ENCODE measurements at places on chromosomes 6 and 20.

- DNase-seq, result no peak
These were observed 38.5 kb upstream of the SGK1 start for GRCh38 chr6:134356405-134356804.

DNA sequence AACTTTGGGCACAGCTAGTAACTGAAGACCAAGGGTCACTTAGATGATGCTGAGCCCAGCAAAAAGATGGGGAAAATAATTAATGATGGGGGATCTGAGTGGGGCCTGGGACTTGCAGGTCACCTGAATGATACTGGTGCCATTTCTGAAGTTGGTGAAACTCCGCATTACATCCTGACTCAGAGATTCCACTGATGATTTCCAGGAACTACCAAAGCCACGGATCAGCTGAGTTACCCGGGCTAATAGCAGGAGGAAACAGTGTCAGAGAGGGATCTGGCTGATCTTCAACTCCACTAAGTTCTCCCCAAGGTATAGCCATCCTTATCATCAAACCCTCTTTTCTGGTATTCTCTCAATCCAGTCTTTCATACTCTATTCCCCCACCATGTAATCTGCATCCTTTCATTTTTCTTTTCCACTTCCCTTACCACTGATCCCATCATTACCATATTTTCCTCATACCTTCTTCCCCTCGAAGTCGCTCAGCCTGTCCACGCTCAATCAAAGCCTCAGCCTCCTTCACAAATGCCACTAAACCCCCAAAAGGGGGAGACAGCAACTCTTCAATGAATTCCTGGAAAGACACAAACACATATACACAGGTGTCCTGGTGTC is 20.2 kb downstream of the VPS52 start:
- DNase-seq, result no peak

- DNase-seq, result no peak
These were observed 1.6 kb downstream of the CDH22 start for GRCh38 chr20:46306743-46307138.

DNA sequence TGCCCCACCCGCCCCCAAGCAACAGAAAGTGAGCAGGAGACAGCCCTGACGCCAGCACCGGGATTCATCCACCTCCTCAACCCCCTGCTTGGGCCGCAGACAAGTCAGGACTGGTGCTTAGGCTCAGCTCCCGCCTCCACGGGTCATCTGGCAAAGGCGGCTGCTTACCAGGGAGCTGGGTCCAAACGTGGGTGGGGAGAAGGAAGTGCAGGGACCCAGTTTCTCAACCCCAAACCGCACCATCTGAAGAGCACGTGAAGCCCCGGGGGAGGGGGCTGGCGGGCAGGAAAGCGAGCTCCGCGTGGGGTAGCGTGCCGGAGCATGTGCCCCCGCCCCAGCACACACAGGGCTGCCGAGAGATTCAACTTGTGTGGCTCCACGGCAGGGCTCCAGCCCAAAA is 87.2 kb downstream of the BMP7 start:
- DNase-seq, result no peak

GRCh38 chr6:159127701-159128100 is 41.5 kb upstream of the FNDC1 start:
- no peak for DNase-seq

GRCh38 chr6:156776470-156776839 is 723 bp upstream of the ARID1B start:
- no peak for DNase-seq

DNA sequence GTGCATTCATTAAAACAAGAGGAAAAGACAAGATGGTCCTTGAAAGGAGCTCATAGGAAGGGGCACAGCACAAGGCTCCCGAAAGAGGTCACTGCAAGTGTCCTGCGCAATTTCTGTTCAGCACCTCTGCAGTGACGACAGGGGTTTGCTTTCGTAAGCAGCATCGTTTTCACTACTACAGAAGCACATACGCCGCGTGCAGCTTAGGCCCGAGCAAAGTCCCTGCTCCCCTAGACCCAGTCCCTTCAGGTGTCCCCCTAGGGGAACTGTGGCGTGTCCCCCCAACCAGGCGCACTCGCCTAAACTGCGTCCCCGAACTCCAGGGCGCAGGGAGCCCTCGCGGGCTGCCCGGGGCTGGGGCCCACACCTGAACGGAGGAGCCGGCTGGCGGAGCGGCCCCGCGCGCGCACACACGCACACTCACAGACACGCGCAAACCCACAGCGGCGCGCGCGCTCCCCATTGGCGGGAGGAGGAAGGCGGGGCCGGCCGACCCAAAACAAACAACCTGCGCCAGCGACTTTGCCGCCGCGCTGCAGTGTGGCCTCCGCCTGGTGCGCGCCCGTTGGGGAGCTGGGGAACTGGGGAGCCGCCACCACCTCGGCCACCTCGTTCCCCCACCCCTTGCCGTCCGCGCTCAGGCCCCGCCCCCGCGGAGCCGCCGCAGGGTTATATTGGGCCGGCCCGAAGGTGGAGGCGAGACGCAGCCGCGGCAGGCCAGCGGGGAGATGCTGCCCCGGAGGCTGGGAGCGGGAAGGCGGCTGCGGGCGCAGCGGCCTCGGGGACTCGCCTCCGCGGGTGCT is at the start of gene FOXQ1:
Gene FOXQ1 (plus strand): TSS at position 699 of the 803 bp plus-strand sequence. CDS start 607 bp downstream, outside the sequence.
- DNase-seq, result no peak

GRCh38 chr20:60001108-60001507 is 42.9 kb downstream of the CDH26 start:
- DNase-seq, result no peak

- no peak for DNase-seq
These were observed 52.7 kb downstream of the RPP21 start for GRCh38 chr6:30397697-30398096.

GRCh38 chr6:52534966-52535390 is 41.9 kb downstream of the TRAM2 start:
- DNase-seq, result no peak

DNA sequence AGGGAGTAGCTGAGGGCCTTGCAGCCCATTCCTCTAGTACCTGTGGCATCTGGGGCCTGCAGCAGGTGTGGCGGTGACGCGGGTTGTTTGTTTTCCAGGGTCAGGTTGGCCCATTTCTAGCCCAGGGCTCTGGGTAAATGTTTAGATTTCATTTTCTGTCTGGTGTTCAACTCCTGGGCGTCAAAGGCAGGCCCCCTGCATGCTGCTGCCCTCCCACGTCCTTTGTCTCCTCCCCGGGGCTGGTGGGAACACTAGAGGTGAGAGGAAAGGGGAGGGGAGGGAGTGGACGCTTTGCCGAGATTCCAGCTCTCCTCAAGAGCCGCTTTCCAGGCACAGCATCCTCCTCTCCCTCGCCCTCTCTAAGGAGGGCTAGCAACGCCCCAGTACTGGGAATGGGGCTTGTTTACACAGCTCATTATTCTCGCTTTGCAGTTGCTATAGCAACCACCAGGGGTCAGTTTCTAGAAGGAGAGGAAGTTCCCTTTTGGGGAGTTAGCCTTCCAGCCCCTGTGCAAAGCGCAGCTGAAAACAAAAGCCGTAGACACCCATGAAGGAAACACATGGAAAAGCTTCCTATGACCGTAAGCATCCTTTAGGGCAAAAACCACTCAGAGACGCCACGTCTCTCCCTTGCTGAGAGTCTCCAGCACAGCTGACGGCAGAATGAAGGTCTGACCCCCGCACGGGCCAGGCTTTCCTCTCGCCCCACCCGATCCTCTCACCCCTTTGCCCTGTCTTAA is 170.6 kb downstream of the LY86 start:
- no peak for DNase-seq
